ENCODE measurements at places on chromosomes 6 and 20.

DNA sequence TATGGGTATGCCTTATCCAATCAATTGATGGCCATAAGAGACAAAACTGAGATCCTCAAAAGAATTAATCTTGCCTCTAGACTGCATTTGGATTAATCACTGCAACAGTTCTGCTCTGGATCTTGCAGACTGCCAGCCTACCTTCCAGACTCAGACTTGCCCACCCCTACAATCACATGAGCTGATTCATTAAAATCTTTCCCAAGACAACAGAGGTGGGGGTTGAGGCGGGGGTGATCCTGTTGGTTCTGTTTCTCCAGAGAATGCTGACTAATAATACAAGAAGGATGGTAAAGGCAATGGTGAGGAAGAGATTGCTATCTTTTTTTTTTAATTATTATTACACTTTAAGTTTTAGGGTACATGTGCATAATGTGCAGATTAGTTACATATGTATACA lies 43.7 kb upstream of the MEI4 start:
- DNase-seq: no peak

- peak; percentile 65 for DNase-seq
Observed at GRCh38 chr20:23606652-23607049, 934 bp upstream of the CST9 start.

DNA sequence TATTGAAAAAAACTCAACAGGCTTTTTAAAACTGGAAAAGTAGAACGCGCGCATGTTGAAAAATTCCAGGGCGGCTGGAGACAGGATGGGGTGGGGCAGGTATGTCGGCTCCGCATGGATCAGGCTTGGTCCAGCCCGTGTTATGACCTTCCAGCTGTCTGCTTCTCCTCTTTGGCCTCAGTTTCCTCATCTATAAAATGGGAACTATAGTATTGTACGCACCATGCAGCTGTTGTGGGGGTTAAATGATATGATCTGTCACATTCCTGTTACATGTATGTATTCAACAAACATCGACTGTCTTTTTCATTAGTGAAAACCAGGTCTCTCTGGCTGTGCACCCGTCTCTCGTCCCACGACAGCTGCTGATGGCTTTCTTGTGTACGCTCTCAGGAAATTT lies 18.8 kb downstream of the PHACTR3 start:
- no peak for DNase-seq

- no peak for DNase-seq
Observed at GRCh38 chr6:108407904-108408827, 113.3 kb downstream of the AFG1L start.

- DNase-seq: no peak
Observed at GRCh38 chr6:108030211-108030610, 44.3 kb downstream of the OSTM1 start.

GRCh38 chr6:126890055-126890454 lies 228.4 kb upstream of the RSPO3 start:
- no peak for DNase-seq

GRCh38 chr6:98824902-98825599 lies 9.3 kb upstream of the POU3F2 start:
- no peak for DNase-seq

DNA sequence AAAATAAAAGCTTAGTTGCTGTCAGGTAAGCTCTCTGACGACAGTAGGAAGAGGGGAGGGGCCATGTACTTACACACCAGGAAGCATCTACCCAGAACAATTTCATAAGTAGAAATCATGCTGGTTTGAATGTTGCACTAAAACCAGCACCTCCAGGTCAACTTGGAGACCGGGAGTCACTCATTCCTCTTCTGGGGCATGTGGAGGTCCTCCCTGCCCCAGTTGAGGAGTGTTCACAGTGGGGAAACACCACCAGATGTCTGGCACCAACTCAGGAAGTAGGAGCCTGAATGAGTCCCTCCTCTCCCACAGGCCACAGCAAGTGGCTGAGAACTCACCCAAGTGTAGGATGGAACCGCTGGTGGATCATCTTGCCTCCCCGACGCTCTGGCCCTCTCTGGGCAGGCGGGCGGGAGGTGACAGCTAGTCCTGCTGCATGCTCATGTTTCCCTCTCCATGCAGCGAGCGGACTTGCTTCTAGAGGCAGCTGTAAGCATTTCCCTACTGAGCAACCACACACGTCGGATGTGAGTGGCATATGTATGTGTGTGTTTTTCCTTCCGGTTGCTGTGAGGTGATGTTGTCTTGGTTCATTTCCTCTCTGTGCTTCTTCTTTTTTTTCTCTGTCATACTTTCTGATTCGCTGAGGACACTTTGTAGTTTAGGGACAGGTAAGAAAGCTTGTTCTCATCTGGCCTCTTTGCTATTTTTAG lies 149.5 kb upstream of the NEDD9 start:
- DNase-seq: no peak

DNA sequence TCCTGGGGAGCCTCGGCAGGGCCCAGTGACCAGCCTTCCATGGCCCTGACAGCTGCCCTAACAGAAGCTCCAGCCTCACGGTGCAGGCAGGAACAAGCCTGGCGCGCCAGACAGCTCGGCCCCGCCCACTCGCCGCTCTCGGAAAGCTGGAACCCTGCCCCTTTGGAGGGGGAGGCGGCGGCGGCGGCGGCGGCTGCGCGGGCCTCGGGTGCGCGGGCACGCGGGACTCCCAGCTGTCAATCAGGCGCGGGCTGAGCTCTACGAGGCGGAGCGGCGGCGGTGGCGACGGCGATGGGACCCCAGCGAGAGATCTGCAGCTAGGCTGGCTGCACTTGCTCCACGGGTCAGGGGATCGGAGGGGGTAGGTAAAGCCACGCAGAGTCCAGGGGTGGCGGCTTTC lies at the start of gene NRSN1:
Gene NRSN1 (plus strand): TSS at position 236 of the 400 bp plus-strand sequence. CDS start 8,113 bp downstream, outside the sequence.
- peak; percentile 25 for DNase-seq

- DNase-seq: no peak
Observed at GRCh38 chr20:35700625-35701148, 1.5 kb downstream of the ROMO1 start.

- no peak for DNase-seq
Observed at GRCh38 chr20:62808211-62808865, 3.7 kb downstream of the OGFR start.

GRCh38 chr6:170096191-170096802 lies 194.6 kb downstream of the DLL1 start:
- DNase-seq: peak; percentile 42

- DNase-seq: no peak
Observed at GRCh38 chr6:161318456-161318855, 44.6 kb upstream of the AGPAT4 start.

DNA sequence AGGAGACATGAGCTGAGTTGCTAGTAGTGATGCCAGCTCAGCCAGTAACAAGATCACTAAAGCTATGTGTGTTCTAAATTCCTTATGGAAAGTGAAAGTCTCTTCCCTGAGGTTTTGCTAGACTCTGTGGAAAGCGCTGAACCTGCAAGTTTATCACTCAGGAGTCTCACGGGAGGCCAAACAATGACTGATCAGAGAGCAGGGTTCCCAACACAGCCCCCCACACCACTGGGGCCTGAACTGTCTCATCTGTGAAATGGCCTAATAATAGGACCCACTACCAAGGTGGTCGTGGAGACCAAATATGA lies 19.9 kb downstream of the ACSS1 start:
- no peak for DNase-seq

GRCh38 chr20:34639755-34640222 lies 37.1 kb downstream of the PIGU start:
- no peak for DNase-seq

DNA sequence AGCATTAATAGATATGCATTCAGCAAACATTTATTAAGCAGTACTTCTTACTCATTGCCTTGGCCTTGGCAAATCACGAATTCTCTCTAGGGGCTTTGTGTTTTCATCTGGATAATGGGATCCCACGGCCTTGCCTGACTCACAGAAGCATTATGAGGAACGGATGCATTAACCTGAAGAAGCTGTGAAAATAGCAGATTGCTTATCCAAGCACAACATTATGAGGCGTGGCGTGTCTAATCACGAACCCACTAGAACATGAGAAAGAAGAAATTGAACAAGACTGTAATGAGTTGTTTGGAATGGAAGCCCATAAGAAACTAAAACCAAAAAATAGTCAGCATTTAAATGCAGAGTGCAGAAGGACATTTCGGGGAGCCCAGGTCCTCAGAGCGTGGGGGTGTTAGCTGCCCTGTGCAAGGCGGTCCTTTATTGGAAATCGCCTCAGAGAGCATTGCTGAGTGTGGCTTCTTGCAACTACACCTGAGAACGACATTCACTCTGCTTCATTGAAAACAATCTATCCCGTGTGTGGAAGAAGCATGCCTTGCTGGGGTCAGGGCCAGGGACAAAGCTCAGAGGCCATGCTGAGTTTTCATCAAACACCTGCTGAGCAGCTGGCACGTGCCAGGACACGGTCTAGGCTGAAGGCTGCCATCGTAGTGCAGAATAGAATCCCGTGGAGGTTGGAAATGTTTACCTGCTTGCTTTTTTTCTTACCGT lies 179.9 kb downstream of the ZDHHC14 start:
- DNase-seq: no peak

DNA sequence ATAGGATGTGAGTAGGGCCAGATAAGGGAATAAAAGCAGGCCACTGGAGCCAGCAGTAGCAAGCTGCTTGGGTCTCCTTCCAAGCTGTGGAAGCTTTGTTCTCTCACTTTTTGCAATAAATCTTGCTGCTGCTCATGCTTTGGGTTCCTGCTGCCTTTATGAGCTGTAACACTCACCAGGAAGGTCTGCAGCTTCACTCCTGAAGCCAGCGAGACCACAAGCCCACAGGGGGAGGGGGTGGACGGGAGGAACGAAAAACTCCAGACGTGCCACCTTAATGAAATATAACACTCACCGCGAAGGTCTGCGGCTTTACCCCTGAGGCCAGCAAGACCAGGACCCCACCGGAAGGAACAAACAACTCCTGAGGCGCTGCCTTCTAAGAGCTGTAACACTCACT lies 1324.4 kb upstream of the EYS start:
- no peak for DNase-seq

- no peak for DNase-seq
Observed at GRCh38 chr20:23187751-23188150, 101.6 kb upstream of the CD93 start.

- DNase-seq: no peak
Observed at GRCh38 chr6:15073344-15073789, 172.5 kb upstream of the JARID2 start.

- DNase-seq: no peak
Observed at GRCh38 chr6:111750753-111751673, 122.2 kb downstream of the FYN start.

DNA sequence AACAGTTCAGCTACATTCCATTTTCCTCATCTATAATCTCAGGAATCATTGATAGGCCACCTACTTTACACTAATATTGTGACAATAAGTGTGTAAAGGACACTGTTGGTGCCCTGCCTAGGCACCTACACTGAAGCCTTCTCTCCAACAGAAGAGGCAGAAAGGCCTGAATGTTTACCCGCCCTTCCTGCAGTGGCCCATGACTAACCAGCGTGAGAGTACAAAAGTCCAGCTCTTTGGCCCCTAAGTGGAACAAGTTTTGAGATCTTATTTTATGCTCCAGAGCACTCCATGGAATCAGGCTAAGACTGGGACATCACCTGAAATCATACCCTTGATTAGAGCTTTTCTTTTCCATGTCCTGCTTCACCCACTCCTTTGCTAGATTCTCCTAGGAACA lies 359.7 kb downstream of the ARHGAP18 start:
- no peak for DNase-seq

DNA sequence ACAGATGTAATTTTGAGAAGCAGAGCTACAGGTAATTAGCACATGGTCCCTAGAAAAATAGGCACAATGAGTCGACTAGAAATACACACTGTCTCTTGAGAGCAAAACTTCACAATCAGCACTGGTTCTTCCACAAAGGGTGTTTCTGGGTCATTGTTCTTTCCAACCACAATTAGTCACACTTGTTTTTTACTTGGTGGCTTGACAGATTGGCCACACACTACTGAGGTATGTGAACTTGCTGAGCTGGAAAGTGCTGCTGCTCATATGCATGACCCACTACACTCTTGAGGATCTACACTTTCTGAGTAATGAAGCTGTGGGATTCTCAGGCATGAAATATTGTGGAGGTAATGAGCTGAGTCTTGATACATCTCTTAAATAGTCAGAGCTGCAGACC lies 347.7 kb downstream of the BCKDHB start:
- no peak for DNase-seq

GRCh38 chr6:136169394-136170148 lies 80.5 kb downstream of the MTFR2 start:
- no peak for DNase-seq

GRCh38 chr6:167702241-167702827 lies 124.4 kb upstream of the AFDN start:
- no peak for DNase-seq

DNA sequence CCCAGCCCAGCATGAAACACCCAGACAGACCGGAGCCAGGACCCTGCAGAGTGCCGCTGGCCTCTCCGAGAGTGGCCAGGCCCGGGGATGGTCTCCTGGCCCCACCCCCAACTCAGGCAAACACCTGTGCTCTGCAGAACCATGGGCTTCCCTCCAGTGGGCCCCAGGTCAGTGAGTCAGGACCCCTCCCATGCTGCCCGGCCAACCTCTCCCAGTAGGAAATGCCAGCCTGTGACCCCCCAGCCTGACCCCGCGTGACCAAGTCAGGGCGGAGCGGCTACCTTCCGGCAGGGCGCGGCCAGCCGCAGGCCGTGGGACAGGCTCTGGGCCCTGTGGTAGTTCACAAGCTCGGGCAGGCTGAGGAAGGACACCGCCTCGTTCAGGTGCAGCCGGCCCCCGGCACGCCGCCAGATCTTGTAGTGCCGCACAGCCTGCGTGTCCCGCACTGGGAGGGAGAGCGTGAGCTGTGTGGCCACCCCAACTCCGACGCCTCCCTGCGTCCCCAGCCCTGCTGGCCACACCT lies 3.2 kb downstream of the PTK6 start:
- DNase-seq: peak; percentile 21

DNA sequence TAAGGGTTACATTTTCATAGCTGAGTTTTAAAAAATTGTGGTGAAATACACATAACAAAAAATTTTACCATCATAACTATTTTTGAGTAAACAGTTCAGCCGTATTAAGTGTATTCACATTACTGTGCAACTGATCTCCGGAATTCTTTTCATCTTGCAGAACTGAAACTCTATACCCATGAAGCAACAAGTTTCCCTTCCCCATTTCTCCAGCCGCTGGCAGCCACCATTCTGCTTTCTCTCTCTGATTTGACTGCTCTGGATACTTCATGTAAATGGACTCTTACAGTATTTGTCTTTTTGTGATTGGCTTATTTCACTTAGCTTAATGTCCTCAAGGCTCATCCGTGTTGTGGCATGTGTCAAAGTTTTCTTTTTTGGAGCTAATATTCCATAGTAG lies 341.6 kb downstream of the QKI start:
- DNase-seq: no peak

Measured in mesothelial cell of epicardium (in vitro differentiated cells).